ENCODE measurements at places on chromosomes 3 and 15. TPM values are rescaled to one million over a fixed set of nuclear protein-coding genes. Genes with fewer than 3 reads are reported as not detected.
A peak's percentile ranks its signal among the peaks of the same experiment; 100 is the strongest.

The ACOX2 gene
- total RNA-seq = 31.2 TPM

The ZPLD1 gene
- not detected for total RNA-seq

The RPL39L gene
- total RNA-seq = 5.4 TPM

The ACSBG1 gene
- total RNA-seq = not detected

The PIF1 gene
- 1.6 TPM for total RNA-seq

- no peak for DNase-seq
Measured at GRCh38 chr3:122389892-122390291, 5.9 kb downstream of the FAM162A start.

DNA sequence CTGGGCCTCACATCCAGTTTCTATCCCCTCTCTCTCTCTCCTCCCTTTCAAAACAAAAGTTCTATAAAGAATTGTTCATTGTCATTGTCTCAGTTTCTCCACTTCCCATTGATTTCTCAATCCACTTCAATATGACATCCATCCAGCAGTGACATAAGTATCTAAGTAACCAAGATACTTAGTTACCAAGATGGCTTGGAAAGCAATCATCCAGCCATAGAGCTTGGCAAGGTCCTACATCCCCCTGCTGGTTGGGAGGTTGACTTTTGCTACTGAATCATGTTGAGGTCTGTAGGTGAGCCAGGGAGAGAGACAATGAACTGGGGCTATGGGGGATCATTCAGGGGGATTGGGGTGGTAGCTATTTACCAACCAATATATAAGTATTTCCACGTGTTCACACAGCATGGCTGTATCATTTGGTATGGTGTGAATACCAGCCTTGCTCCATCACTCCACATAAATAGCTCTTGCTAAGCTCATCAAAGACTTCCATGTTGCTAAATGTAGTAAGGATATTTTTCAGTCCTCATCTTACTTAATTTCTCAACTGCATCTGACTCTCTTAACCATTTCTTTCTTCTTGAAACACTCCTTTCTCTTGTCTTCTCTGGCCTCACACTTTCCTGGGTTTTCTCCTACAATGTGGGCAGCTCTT is 58.8 kb upstream of the NTRK3 start:
- DNase-seq = no peak

GRCh38 chr3:134704556-134704955 is 53.7 kb upstream of the KY start:
- no peak for DNase-seq

DNA sequence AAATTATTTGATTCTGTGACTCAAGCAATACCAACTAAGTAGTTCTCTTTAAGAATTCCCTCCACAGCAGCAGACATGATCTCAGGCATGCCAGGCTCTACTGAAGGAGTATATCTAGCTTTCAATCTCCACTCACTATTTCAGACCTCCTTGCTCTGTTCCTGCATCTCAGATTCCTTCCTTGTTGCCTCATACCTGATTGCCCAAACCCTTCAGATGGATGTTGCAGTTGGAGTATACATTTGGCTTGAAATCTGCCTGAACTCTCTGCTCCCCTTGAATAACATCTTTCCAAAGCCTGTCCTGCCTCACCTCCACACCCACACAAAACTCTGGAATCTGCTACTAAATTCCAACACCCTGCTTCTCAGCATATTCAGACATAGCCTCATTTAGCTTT is 19.8 kb upstream of the TM4SF4 start:
- DNase-seq = no peak

GRCh38 chr15:25243800-25244097 is 195.1 kb downstream of the UBE3A start:
- DNase-seq = peak; percentile 54

- DNase-seq = no peak
Measured at GRCh38 chr15:45640616-45641015, 5.8 kb downstream of the SQOR start.

DNA sequence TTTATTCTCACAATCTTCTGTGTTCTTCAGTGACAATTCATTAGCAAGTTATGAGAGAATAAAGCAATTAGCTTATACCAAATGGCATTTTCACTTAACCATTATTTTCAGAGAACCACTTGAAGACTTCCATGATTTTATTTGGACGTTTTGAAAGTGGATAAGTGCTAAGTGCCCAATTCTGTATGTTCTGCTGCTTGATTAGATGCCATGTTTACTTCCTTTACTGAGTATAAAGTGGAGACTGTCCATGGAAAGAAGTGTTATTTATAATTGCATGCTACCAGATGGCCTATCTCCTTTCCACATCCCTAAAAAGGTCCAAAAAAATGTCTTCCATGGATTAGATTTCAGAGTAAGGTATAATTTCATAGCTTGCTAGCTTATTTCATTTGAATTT is 69.6 kb downstream of the SUMF1 start:
- no peak for DNase-seq

DNA sequence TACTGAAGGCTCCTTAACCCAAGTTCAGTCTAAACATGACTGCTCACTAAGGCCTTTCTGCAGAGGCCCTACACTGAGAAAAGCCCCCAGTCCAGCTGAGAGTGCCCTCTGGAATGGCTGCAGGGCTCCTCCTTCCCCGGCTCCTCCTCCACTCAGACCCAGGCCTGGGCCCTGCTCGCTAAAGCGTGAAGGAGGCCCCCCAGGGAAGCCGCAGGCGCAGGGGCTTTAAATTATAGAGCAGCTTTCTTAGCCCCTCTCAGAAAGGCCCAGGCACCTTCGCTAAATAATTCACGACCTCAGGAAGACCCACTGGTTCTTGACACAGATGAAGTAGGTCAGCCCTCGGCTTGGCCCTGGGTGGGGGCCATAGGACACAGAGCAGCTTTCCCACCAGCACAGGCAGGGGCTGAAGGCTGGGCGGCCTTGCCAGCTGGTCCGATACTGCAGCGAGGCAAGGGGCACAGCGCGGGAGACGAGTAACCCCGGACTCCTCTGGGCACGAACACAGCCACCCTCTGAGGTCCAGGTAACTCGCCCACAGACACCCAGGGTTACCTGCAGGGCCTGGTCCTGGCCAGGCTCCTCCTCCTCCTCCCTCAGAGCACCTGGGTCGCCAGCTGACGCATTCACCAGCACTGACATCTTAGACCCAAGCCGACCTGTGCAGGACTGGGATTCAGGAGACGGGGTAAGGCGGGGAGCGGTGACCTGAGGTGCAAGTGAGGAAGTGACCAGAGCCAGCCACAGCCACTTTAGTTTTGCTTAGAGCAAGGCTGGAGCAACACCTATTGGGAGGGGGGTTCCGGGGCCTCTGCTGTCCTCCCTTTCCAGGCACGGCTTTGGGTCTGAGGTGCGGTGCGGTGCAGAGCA is 36.9 kb downstream of the RBPMS2 start:
- no peak for DNase-seq

DNA sequence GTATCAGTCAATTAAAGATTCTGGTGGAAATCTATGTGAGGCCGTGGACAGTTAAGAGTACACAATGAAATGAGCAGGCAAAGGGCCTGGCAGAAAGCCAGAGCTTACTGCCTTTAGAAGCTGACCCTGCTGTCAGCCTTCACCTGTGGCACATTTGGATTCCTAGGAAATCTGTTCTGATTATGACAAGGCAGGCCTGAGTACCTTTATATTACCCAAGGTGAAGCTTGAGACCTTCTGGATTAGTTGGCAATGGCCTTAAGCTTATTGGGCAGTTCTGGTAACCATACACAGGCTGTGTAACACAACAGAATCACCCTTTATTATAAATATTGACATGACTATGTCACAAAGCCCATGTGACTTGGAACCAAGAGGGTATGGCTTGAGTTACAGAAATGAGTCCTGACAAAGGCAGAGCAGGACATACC is 43.2 kb downstream of the NBEAL2 start:
- no peak for DNase-seq

GRCh38 chr3:33119891-33120290 is 6.1 kb downstream of the CRTAP start:
- no peak for DNase-seq

DNA sequence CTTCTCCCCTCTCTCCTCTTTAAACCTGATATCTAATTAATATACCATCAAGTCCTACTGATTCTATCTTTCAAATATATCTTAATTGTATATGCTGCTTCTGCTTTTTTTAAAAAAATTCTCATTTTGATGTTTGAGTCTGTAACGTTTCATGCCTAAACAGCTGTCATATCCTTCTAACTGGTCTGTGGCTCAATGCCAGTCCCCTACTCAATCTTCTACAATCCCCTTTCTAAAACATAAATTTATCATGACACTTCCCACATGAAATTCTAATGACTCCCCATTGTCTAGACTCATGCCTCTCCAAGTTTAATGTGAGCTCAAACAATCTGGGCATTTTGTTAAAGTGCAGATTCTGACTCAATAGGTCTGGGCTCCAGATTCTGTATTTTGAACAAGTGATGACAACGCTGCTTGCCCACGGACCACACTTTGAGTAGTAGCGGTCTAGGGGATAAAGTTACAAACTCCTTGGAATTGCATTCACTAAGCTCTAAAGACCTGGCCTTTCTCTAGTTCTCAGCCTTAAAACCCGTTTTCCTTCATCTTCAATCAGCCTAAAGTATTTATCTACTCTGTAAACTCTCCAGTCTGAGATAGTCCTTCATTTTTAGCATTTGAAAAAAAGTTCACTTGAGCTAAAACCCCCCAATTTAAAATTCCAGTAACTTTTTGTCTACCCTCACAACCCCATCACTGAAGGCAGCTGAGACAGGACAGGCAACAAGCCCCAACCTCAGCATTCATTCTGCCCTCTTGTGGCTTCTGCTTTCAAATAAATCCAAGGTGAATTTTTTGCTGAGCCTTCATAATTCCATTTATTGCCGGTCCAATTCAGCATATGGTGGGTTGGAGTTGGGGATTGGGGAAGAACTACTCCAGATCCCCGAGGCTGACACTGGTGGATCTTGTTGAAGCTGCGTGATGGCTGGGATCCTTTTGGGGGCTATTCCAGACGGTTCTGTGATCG is 88.1 kb upstream of the THRB start:
- no peak for DNase-seq

- DNase-seq = no peak
Measured at GRCh38 chr15:86568378-86568777, 488.7 kb downstream of the AGBL1 start.

DNA sequence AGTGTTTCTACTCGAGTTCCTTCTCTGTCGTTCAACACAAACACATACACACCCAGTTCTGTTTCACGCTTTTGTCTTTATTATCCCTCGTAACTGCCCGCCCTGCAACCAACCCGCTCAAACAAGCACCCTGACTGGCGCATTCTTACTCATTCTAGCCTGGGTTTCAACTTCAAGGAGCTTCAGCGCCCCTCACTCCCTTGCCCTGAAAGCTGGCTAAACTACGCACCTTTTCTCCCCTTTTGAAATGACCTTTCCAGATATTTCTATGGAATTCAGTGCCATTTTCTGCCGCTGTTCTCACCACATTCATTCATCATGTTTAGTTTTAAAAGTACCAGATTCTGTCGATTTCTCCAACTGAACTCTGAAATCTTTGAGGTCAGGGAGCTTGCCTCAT is 653 bp upstream of the MFSD1 start:
- no peak for DNase-seq

DNA sequence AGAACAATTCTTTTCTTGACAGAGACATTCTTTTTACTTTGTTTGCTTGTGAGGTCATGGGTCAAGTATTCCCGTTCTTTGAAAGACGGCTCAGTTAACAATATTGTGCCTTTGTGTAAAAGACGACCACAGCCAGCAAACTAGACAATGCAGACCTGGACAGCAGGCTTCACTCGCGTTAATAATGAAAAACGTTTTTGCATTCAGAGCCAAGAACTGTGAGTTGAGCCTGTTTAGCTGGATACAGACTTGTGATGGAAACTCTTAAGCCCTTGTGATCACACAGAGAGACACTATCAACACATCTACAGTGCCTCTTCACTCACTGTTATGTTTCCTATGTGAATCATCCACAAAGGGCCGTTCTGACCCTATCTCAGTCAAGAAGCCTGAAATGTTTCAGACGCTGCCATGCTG is 37.3 kb upstream of the CMTM7 start:
- no peak for DNase-seq

- no peak for DNase-seq
Measured at GRCh38 chr3:68057637-68058320, 403.4 kb upstream of the SUCLG2 start.

GRCh38 chr3:134445636-134446035 is 40.1 kb downstream of the ANAPC13 start:
- no peak for DNase-seq

DNA sequence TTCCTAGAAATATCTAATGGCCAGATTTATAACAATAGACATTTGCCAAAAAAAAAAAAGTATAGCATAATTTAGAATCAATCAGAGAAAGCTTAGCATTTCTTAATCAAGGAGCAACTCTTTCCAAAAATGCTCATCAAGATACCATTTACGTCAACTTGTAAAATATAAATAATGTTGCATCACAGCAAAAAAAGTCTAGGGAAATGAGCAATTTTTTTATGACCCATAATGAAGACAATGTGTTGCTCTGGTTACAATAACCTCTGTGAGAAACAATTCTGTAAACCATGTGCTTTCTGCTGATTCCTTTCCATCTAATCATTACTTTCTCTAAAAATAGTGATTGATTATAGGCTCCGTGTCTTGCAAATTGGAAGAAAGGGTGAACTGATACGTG is 36.3 kb downstream of the KBTBD8 start:
- DNase-seq = no peak

DNA sequence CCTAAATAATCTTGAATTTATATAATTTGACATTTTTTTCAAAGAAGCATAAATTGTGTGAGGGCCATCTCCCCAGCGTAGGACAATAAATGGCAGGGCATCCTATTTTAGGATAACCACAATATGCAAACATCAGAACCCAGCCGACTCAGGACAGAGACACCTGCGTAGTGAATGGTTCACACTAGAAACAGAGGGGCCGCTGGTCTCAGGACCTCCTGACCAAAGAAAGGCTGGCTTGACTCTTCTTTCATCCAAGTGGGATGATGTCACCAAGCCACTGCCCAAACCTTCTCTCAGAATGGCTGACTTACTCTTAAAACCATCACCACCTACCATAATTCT is 162.1 kb downstream of the FOXP1 start:
- no peak for DNase-seq

GRCh38 chr15:45777781-45778180 is 143.0 kb downstream of the SQOR start:
- no peak for DNase-seq

DNA sequence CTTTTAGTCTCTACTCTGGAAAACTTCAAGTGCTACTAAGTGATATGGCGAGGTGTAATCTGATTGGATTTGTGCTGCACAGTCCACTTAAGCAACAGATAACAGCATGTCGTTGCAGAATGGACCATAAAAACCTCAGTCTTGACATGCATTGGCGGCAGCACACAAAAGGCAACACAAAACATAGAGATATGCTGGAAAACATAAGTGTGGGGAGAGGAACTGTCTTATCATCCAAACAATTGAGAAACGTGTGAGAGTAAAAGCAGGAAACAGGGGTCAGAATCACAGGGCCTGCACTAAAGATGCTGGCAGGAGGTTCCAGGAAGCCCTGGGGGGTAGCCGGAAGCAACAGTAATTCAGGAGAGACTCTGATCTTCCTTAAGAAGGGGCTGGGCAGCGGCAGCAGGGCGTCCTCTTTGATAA is 82.1 kb downstream of the CGNL1 start:
- DNase-seq = no peak

Measured in cardiac septum (tissue), 1 donor.